ENCODE measurements at places on chromosomes 5 and 9.

DNA sequence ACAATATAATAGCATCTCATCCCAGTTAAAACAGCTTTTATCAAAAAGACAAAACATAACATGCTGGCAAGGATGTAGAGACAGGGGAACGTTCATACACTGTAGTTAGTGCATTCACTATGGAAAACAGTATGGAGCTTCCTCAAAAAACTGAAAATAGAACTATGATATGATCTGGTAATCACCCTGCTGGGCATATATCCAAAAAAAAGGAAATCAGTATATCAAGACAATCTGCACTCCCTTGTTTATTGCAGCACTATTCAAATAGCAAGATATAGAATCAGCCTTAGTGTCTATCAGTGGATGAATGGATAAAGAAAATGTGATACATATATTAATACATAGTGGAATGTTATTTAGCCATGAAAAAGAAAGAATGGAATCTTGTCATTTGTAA lies 88.5 kb downstream of the PBX3 start:
- DNase-seq: no peak

DNA sequence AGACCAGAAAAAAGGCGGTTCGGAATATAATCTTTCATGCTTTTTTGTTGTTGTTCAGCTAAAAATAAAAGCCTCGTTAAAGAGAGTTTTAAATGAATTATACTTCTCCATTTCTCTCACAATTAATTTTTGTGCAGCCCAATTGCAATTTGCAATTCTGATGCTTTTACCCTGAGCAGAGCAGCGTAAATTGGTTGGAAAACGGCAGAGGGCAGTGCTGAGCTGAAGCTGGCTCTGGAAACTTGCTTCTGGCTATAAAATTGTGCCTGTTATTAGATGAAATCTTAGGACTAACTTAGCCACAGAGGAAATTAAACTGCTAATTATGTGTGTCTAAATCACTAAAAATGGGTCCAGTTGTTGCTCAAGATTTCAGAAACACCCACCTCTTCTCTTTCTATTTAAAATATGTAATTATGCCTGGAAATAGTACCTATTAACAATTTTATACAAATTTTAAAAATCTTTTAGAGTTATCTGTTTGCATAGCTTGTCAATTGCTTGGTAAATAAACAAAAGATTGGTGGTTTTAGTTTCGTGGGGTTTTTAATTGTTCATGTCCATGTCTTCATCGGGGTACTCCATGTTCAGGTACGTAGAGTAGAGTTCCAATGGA lies 441.8 kb upstream of the TLE4 start:
- no peak for DNase-seq

- no peak for DNase-seq
These were observed 9.3 kb downstream of the CER1 start for GRCh38 chr9:14713187-14713767.

- peak; percentile 24 for DNase-seq
These were observed 1.0 kb downstream of the CERT1 start for GRCh38 chr5:75510417-75510835.

DNA sequence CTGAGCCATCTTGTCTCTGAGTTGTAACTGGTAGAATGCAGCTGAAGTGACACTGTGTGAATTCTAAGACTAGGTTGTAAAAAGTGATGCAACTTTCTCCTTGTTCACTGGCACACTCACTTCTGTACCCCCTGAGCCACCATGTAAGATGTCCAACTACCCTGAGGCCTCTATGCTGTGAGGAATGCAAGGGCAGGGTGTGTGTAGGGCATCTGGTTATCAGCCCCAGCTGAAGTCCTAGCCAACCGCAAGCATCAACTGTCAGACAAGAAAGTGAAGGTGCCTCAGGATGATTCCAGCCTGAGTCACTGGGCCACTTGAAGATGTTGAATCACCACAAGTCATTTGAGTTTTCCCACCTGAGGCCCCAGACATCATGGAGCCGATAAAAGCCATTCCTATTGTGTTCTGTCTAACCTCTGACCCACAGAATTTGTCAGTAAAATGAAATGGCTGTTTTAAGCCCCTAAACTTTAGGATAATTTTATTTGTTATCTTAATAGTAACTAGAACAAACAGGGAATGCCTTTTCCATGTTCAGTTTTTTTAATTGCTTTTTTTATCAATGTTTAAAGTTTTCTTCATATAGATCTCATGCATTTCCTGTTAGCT lies 18.7 kb upstream of the RHOBTB3 start:
- DNase-seq: no peak

GRCh38 chr5:142934051-142934762 lies 164.0 kb downstream of the ARHGAP26 start:
- no peak for DNase-seq

- DNase-seq: no peak
These were observed 29.2 kb upstream of the SMC5 start for GRCh38 chr9:70229579-70229978.

DNA sequence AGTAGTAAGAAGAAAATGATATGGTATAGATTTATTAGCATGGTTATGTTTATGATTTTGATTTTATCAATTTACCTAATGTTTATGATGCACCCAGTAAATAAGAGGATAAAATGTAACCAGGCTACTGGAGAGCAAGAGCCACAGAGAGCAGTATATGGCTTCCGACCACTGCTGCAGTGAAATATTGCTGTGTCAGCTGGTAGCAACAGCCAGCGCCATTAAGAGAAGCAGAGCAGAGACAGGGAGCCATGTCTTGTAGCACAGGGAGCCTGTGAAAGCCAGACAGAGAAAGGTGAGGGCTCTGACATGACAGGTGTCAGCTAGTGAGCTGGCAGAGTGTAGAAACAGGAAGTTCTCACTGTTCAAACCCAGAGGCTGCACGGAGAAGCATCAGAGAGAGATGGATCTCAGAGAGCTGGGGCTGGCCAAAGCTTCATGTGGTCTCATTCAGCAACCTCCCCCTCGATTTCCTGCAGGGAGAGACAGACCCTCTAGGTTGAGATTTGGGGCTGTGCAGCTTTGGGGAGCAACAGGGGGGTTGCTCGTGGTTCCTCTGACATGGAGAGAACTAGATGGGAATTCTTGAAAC lies 202.1 kb downstream of the MED10 start:
- no peak for DNase-seq

GRCh38 chr5:147474140-147474539 lies 35.7 kb downstream of the DPYSL3 start:
- no peak for DNase-seq

GRCh38 chr9:7139886-7140285 lies 382.1 kb downstream of the KDM4C start:
- no peak for DNase-seq

GRCh38 chr5:36239370-36240293 lies 2.1 kb downstream of the NADK2 start:
- no peak for DNase-seq

DNA sequence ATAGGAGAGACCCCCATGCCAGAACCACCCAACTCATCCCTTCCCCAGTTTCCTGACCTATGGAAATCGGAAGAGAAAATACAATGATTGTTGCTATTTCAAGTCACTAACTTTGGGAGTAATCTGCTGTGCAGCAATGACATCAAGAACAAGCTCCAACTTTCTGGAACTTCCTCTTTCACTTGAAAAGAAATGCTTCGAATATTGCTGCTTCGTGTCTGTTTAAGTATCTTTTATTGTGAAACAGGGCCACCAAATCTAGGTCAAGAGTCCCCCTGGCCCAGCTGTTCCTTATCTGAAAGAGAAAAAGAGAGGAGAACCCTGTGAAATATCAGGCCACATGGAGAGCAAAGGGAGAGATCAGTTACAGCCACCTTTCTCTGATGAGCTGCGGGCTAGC lies 59.4 kb upstream of the DNAH5 start:
- DNase-seq: no peak

- DNase-seq: no peak
These were observed 29.0 kb downstream of the ADAM19 start for GRCh38 chr5:157546456-157547100.

All from SHP77 treated with DMSO at 0.1 percent for 48 hours (cell line).